OCI-LY7 (cell line): ENCODE measurements at places on chromosomes 16 and 17. TPM values are rescaled to one million over a fixed set of nuclear protein-coding genes. Genes with fewer than 3 reads are reported as not detected.

GRCh38 chr17:59616253-59616920, 3.3 kb upstream of the CLTC start:
- no peak for DNase-seq

DNA sequence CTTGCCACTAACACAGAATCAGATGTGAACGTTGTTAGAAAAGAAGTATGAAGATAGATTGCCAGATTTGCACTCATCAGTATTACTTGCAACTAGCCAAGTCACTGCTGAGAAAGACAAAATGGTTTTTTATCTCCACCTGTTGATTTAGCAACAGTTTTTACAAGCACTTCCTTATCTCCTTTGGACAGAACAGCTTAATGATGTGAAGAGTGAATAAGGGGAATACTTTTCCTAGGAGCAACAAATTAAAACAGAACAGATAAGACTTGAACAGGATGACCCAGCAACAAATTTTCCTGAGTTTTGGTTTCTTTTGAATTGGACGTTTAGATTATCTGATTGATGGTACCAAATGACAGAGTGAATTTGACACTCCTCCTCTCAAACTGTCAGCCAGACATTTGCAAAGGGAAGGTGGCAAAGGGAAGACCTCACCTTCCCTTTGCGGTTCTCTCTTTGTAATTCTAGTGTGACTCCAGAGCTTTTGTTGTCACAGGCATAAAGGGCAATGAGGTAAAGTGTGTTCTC, 130.6 kb downstream of the NLK start:
- no peak for DNase-seq

Gene MARF1
- 71.1 and 99.2 TPM in 2 replicates for total RNA-seq

DNA sequence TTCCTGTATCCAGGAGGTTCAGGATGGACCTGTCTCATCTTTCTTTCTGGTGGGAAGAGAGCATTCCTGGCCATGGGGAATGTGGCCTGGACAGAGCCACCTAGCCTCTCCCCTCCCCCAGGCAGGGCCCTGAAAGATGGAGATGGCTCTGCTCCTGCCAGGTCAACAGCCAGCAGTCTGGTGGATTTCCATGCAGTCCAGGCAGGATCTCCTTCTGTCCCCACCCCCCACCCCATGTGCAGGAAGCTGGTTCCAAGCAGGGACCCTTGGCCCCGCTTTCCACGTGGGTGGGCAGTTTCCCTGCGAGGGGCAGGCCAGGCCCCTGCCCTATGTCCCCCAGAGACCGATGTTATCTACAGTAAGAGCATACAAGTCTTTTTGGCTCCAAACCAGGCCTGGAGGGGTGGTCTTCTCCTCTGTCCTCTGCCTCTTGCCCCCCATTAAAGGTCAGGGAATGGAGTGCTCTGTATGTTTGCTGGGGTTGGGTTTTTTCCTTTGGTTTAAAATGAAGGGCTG, 240.5 kb downstream of the SEC14L1 start:
- DNase-seq = no peak

- DNase-seq = no peak
Observed at GRCh38 chr16:986411-986810, 4.8 kb downstream of the SOX8 start.

GRCh38 chr17:51793686-51794085, 364.8 kb downstream of the CA10 start:
- no peak for DNase-seq

Gene COL1A1
- not detected in 2 replicates for total RNA-seq

DNA sequence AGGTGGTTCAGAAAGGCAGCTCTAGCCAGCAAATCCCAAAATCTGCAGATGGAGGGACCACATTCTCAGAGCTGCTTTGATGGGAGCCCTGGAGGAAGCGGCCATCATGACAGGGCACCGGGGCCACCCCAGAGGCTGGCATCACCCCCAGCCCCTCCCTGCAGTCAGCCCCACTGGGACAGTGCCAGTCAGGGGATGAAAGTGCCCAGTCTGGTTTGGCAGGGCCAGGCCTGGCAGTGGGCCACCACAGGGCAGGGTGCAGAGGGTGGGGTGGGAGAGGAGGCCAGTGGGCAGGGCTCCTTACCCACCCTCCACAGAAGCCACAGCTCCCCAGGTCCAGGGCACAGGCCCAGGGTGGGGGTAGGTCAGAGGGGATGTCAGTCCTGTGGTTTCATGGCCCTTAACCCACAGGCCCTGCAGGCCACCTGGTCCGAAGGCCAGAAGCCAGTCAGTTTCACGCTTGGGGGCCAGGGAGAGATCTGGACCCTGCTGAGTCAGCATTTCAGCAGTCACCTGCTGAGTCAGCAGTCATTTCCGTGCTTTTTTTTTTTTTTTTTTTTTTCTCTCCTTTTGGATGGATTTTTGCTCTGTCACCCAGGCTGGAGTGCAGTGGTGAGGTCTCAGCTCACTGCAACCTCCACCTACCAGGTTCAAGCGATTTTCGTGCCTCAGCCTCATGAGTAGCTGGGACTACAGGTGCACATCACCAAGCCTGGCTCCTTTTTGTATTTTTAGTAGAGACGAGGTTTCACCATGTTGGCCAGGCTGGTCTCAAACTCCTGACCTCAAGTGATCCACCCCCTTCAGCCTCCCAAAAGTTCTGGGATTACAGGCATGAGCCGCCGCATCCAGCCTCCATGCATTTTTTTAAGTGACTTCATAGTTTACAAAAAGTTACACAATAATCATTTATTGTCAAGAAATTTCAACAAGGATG, 10.4 kb downstream of the SLC25A10 start:
- DNase-seq = no peak

DNA sequence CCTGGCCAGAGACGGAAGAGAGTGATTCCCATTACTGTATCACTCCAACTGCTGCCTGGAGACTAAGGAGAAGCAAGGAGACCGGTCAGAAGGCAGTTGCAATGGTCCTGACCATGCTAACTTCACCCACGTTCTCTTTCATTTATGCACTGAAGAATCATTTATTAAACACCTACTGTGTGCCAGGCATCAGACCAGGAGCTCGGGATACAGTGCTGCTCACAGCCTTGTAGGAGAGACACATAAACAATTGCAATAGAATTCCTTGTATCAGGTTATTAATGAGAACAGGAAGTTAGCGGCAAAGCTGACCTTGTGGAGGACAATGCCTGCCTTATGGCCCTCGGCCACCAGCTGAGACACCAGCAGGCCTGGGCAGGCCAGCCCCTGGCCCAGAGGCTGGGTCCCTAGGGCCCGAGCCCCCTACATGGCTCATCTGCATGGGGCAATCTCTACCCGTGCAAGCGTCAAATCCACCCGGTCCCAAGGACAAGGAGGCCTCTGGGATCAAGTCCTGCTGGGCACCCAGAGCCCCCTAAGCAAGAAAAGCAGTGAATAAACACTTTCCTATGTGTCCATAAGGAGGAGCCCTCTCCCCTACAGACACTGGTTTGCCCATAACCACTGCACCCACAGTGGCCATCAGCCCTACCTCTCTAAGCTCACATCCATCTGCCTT, 8.6 kb upstream of the ENPP7 start:
- peak; percentile 35 for DNase-seq

Gene GPR142
- total RNA-seq = not detected in 2 replicates

Gene HASPIN
- 66.2 and 71.3 TPM in 2 replicates for total RNA-seq

DNA sequence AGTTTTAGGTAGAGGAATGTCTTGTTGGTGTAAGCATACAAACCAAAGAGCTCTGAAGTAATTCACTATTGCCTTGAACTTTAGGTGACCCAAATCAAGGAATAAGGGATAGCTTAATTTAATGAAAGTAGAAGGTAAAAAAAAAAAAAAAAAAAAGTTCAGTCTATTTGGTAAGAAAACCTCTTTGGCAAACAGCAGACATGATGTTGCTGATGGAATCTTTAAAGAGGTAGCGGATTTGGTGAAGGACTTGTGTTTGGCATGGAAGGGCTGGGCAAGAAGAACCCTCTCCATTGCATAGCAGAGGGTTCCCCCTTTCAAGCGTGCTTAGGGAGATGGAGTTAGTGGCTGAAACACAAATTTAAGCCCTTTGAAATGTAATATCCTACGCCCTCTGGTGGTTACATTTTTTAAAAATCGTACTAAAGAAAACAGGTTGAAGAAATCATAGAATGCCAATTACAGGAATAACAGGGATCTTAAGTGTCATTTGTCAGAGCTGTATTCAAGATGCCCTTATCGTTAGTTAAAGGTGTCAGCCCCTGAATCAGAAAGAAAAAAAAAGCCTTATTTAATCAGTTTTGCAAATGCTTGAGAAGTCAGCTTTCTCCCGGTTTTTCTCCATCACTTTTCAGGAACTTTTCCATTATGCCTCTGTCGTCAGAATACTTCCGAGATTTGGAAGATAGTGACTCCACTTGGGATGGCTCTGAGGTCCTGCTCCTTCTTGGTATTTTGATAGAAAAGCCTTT, 383.1 kb downstream of the KCNJ2 start:
- DNase-seq = peak; percentile 69

GRCh38 chr17:58208344-58208743, 10.7 kb downstream of the MKS1 start:
- no peak for DNase-seq

DNA sequence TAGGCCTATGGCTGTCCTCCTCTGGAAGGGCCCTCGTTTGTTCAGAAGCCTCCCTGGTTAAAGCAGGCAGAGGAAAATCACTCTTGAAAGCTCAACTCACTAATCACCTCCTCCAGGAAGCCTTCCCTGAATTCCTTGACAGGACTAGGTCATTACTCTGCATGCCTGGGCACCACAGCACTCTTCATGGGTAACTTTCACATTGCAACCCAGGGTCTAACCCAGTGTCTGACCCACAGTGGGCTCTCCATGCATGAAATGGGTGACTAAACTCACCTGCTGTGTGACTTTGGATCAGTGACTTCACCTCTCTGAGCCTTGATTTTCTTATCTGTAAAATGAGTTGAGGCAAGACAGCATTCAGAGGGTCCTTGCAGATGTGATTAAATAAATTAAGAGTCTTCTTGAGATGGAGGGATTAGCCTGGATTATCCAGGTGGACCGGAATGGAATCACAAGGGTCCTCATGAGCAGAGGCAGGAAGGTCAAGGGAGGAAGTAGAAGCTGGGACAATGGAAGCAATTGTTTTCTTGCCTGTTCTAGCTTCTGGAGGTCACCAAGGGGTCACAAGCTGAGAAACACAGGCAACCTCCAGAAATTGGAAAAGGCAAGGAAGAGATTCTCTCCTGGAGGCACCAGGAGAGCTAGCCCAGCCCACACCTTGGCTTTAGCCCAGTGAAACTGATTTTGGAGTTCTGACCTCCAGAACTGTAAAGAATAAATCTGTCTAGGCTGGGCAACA, 3.8 kb upstream of the RAI1 start:
- no peak for DNase-seq

GRCh38 chr16:8892101-8892575, 10.0 kb downstream of the LITAFD start:
- DNase-seq = no peak

- no peak for DNase-seq
Observed at GRCh38 chr17:63066158-63066813, 100.3 kb downstream of the TANC2 start.

Gene FAM20A
- total RNA-seq = not detected in 2 replicates

DNA sequence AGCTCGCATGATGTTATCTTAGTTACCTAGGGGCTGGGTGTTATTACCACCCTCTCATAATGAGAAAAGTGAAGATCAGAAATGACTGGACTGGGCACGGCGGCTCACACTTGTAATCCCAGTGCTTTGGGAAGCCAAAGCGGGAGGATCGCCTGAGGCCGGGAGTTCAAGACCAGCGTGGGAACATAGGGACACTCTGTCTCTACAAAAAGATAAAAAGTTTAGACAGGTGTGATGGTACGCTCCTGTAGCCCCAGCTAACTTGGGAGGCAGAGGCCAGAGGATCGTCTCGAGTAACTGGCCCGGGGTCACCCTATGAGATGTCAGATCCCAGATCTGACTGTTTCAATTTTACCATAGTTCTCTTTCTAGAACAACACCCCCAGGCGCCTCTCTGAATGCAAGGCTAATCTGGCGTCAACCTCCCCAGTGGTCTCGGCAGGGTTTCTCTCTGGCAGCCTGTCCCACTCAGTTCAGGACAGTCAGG, 1.9 kb upstream of the CCDC102A start:
- no peak for DNase-seq

DNA sequence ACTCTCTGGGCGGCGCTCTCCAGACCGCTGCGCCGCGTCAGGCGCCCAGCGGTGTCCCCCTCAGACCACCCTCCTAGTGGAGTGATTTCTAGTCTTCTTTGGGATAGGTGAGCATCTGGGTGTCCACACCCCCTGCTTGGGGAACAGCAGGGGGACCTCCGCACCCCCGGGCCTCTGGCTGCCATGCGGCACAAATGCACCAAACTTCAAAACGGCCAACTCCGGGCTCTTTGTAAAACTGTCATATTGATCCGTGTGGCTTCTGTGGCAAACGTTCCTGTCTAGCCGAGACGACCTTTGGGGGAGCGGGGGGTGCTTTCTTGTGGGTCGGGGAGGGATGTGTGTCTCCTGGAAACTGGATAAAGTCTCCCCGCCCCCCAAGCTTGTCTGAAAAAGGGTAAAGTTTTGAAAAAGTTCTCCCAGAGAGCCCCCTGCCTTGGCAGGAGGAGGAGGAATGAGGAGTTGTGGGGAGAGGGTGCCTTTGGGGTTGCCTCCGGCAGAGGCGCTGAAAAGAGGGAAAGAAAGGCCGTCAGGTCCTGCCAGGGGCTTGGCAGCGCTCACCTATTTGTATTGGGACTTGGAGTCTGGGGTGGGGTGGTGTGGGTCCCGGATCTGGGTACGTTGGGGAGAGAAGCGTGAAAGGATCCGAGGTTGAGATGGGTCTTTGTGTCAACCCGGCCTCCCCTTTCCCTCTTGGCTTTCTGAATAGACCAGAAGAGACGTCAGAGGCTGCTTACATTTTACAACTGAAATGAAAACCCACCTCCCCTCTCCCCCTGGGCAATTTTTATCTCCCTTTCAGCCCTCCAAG, 2.2 kb upstream of the CHD3 start:
- DNase-seq = peak; percentile 47

Gene CHST5
- 0.10 and 0.89 TPM in 2 replicates for total RNA-seq

DNA sequence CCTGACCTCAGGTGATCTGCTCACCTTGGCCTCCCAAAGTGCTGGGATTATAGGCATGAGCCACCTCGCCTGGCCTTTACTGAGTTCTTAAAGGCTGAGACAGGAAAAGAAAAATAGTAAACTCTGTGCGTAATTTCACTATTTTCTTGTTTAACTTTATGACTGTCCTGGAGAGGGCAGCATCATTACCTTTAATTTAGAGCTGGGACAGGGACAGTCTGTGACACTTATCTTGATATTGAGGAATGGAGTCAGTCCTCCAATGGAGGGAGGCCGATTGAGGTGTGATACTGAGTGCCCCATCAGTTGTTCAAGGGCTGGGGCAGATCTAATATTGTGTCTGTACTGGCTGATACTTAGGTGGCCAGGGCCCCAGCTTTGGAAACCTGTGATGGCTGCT, 21.5 kb upstream of the SPN start:
- DNase-seq = peak; percentile 48
